ENCODE measurements at places on chromosomes 6 and 20.

- DNase-seq = no peak
These were observed 11.8 kb upstream of the GPSM3 start for GRCh38 chr6:32204268-32204715.

DNA sequence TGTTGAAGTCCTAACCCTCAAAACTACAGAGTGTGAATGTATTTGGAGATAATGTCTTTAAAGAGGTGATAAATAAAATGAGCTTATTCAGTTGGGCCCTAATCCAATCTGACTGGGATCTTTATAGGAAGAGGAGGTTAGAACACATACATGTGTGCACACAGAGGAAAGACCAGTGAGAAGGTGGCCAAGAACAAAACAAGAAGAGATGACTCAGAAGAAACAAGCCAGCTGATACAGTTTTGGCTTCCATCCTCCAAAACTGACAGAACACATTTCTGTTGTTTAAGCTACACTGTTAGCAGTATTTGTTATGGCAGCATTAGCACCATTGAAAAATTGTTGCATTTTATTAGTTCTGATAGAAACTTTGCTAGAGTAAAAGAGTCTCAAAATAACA lies 609.3 kb upstream of the IMPG1 start:
- no peak for DNase-seq

- DNase-seq = no peak
These were observed 139.6 kb upstream of the DTNBP1 start for GRCh38 chr6:15802466-15802865.

DNA sequence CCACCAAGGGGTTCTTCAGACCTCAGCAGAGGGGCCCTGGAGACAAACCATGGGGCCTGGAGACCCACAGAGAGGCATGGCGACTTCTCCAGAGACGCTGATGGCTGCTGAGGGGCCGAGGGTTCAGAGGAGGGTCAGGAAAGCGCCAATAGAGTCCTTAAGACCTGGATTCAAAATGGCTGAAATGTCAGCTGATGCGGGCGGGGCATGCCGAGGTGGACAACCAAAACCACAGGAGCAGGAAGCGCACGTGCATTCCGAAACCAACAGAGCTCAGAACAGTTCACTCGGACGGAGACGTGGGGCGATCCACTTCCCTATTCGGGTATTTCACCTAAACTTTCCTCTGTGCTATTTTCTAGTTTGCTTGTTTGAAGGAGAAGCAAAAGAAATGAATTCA lies 99.9 kb upstream of the RIN2 start:
- DNase-seq = peak; percentile 87

DNA sequence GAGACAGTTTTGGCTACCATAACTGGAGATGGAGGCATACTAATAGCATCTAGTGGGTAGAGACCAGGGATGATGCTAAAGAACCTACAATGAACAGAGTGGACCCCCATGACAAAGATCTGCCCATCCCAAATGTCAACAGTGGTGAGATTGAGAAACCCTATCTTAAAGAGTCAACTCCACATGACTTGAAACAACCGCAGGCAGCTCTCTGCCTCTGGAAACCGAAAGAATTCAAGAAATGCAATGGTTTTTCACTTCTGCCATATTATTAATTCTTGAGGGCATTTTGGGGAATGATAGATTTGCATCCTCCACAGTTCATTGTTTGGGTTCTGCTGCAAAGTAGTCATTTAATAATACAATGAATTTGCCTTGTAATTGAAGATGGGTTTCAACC lies 463.4 kb downstream of the MAFB start:
- no peak for DNase-seq

DNA sequence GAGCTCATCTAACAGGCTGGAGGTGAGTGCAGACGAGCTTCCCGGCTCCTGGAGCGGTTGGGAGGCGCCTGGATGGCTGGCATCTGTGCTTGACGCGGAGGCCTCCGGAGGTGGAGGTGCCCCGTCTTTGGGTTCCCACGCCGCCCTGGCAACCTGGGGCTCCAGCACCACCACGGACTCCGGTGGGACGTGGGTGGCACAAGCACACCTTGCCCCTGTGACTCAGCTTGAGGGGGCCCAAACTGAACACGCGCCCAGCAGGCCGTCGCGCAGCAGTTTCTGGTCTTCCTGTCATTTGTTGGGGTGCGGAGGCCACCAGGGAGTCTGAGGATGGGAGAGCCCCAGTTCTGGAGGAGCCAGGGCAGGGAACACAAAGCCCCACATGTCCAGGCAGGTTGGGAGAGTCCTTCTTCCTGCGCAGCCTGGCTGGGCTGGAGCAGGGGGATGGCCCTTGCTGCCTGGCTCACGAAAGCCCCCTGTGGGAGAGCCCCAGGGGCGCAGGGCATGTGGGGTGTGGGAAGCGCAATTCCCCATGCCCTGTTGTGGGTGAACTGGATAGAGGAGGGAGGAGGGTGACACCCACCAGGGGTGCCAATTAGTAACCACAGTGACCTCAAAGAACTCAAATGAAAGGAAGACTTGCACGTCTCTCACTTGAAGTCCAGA lies 1378.6 kb upstream of the DEFB115 start:
- peak; percentile 84 for DNase-seq

- DNase-seq = no peak
These were observed 10.7 kb downstream of the PPIL1 start for GRCh38 chr6:36863670-36864540.

- DNase-seq = peak; percentile 86
These were observed 70.7 kb upstream of the TAB2 start for GRCh38 chr6:149246691-149247384.

GRCh38 chr20:17014217-17014616 lies 212.6 kb upstream of the PCSK2 start:
- DNase-seq = no peak

DNA sequence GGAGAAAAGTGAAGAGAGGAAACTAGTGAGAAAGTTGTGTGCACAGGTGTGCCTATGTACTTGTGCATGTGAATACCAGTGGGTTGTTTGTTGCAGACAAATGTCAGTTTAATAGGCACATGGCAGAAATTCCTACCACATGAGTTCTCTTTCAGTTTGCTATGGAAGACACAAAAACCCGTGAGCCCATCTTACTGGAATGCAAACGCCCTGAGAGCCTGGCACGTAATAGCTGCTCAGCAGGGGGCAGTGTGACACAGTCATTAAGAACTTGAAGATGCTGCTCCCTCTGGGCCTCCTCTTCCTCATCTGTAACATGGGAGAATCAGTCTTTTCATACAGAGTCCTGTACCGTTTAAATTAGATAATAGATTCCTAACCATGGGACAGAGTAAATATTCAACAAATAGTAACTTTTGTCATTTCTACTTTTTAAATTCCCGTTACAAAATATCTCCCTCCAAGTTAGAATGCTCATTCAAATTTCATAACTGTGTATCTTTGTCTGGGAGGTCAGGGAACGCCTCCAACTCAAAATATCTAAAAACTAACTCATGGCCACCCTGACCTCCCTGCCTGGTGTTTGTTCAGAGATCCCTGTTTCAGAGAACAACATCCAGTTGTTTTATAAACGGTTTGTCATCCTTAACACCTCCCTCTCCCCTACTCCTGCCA lies 802.9 kb downstream of the MAFB start:
- DNase-seq = no peak

DNA sequence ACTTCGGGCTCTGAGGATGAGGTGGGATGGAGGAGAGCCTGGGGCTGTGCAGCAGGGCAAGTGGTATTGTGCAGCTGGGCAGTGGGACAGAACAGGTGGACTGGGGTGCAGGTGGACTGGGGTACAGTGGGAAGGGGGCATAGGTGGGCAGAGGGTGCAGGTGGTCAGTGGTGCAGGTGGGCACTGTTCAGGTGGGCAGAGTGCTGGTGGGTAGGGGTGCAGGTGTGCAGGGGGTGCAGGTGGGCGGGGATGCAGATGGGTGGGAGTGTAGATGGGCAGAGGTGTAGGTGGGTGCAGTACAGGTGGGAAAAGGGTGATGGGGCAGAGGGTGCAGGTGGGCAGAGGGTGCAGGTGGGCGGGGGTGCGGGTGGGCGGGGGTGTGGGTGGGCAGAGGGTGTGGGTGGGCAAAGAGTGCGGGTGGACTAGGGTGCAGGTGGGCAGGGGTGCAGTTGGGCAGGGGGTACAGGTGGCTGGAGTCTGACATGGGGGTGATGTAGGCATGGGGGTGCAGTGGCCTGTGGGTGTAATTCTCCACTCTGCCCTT lies 20.4 kb downstream of the BHLHE23 start:
- no peak for DNase-seq

DNA sequence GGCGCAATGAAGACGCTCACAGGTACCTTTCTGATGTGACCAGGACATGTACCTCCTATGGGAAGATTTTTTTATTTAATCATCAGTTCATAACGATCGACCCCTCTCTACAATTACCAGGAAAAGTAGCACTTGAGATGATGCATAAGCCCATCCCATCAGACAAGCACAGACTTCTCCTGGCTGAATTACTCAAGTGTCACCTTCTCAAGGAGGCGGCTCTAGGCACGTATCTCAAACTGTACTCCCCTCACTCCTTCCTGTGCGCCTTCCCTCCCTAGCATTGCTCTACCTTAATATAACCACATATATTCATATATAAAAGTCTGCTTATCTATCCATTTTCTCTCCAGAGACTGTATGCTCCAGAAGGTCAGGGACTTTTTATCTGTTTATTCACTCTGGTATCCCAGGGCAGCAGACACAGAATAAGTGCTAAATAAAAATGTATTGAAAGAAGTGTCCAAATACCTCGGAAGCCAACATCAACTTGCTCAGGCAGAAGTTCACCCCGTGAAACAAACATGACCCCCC lies 71.5 kb downstream of the CNKSR3 start:
- no peak for DNase-seq

DNA sequence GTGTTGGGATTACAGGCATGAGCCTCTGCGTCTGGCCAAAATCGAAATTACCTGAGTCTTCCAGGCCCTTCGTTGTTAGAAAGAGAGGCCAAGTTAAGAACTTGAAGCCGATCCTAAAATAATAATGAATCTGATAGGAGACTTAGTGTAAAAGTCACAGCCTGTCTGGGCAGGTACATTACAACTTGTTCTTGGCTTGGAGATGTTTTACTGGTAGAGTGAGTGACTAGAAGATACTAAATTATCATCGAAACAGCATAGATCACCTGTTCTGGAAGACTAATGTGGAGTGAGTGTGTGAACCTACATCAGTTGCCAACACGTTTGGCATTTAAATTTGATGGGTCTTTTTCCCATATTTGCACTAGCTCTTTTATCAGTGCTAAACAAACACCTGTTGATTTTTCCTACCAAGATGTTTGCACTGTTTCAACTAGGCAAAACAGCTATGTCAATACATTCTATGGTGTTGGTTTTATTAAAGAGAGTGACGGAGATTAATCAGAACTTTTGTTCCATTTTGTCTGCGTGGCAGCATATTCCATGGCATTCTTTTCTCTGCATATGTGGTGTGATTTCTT lies 4.6 kb upstream of the TMEM217 start:
- no peak for DNase-seq

GRCh38 chr6:5752391-5752680 lies 254.4 kb downstream of the NRN1 start:
- no peak for DNase-seq

- DNase-seq = no peak
These were observed 36.3 kb upstream of the DACT2 start for GRCh38 chr6:168355716-168356522.

GRCh38 chr20:774016-774659 lies 5.8 kb upstream of the SLC52A3 start:
- DNase-seq = no peak

DNA sequence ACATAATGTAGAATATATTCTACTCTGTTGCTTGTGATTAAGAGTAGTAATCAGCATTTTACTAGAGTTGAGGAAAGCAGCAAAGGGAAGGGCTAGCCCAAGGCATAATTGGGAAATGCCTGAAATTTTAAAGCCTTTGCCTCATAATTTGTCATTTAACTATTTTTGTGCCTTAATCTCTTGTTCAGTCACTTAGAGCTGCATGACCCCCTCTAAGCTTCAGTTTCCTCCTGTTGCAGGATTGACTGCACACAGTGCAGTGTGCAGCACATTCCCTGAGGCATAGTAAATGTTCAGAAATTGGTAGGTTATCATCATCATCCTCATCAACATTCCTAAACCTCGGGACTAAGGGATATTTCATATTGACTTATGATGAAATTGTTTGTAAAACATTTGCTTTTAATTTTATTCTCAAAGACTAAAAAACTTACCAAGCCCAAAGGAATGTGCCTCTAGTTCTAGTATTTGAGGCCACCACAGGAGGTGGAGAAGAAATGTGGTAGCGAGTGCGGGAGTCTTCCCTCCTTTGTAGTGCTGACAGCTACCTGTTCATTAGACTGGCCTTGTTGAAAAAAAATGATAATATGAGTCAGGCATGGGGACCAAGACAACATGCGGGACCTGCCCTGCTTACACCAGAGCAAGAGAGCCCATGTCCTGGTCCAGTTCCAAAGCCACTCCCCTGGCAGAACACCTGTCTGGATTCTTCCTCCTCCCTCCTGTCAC lies 14.8 kb upstream of the TENT5A start:
- DNase-seq = no peak

DNA sequence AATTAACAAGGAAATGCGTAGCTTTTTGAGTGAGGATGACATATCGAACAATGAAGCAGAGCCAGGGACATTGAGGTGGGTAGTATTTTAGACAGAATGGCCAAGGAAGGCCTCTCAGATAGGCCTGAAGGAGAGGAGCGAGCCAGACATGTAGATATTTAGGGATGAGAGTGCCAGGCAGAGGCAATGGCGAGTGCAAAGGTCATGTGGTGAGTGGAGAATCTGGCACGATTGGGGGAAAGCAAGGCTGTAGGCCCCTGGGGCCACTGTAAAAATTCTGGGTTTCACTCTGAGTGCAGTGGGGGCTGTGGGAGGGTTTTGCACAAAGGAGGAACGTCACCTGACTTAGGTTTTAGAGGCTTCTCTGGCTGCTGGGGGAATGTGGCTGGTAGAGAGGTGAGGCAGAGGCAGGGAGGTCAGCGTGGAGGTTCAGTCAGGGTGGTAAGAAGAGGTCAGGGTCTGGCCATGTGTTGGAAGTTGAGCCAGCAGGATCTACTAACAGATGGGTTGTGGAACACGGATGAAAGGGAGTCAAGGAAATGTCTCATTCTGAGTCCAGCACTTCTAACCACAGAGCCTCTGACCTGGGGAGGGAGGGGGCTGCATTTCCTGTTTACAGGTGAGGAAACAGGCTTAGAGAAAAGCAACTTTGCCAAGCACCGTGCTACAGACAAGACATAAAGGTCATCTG lies 11.3 kb downstream of the SIRPA start:
- DNase-seq = no peak

GRCh38 chr6:148463671-148464070 lies 121.0 kb downstream of the SASH1 start:
- DNase-seq = no peak

DNA sequence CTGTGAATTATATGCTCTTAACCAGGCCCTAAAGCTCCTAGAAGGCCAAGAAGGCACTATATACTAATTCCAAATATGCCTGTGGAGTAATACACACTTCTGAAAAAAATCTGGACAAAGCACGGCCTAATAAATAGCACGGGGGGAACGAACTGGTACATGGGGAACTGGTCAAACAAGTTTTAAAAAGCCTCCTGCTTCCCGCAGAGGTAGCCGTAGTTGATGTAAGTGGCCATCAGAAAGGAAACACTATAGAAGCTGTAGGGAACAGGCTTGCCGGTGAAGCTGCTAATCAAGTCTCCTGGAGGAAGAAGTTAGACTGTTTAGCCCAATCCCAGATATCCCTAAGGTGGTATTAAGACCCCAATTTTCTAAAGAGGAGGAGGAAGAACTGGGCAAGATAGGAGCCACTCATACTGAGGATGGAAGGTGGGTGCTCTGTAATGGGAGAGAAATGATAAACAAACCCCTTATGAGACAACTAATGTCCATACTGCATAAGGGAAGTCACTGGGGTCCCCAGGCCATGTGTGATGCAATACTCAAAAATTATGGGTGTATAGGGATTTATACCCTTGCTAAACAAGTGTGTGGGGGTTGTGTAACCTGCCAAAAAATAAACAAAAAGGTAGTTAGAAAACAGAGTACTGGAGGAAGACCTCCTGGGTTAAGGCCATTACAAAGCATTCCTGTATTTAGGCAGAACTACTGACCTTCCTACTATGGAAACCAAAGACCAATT lies 27.1 kb upstream of the ZNF318 start:
- DNase-seq = no peak

All from spleen (tissue), 13 donors.